Lower leg skin (tissue), 4 donors: ENCODE measurements at places on chromosomes 3 and 15.

DNA sequence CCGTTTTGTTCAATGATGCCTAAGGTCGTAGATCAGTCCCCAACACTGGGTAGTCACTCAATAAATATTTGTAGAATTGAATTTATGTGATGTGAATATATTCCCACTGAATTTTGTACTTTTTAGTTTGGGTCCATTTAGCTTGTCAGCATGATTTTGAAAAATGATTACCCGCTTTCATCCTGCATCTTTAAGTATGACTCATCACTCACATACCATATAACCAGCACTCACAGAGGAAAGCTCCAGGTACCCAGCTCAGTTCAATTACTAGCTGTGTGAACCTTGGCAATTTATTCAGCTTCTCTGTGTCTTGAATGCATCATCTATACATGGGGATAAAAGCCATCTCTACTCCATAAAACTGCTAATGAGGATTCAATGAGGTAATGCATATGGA, 2.2 kb upstream of the MLF1 start:
- no peak for DNase-seq

- no peak for DNase-seq
Measured at GRCh38 chr3:8001712-8002111, 499.9 kb upstream of the LMCD1 start.

DNA sequence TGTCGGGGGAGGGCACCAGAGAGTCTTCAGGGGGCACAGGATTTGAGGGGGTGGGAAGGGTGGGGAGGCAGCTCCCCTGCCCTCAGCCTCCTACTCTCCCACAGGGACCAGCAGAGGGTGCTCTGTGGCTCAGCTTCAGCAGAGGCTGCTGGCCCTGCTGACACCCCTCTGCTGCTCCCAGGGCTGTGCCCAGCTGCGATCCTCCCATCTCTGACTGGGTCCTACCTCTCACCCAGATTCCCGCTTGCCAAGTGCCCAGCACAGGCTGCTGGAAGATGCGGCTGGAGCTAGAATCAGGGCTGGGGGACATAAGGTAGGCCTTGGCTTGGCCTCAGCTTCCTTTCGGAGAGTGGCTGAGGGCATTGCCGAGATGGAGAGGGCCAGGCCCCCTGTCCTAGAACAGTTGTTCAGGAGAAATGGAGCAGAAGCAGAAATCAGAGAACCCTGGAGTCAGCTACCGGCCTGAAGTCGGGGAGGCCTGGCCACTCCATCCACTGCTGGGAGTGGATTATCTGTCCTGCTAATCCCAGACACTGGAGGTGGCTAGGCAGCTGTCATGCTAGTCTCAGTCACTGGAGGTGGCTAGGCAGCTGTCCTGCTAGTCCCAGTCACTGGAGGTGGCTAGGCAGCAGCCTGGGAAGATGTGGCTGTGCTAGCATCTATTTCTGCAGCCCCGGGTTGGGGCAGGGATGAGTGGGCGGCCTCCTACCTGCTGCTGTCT, 3.9 kb downstream of the GRM2 start:
- DNase-seq, result peak; percentile 54

- no peak for DNase-seq
Measured at GRCh38 chr3:161274691-161275298, 53.7 kb downstream of the NMD3 start.
